ENCODE measurements at places on chromosomes 13 and 19. TPM values are rescaled to one million over a fixed set of nuclear protein-coding genes. Genes with fewer than 3 reads are reported as not detected.

GRCh38 chr13:112226320-112227002, 149.7 kb upstream of the SPACA7 start:
- no peak for DNase-seq

- DNase-seq = no peak
These were observed 86.2 kb downstream of the IRS2 start for GRCh38 chr13:109700176-109700575.

DNA sequence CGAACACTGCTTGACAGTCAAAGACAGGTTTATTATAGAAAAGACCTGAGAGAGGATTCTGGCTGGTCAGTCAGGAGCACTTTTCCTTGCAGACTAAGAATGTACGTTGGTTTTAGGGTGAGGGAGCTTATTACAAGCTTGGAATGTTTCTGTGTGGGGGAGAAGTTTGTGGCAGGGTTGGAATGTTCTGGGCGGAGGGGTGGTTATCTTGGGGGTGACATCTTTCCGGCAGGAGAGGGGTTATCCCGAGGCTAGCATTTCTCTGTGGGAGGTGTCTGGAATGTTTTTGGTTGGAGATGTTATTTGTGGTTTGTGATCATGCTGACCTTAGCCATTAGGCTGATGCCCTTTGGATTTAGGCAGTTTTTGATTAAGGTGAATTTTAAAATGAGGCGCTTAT, 61.8 kb downstream of the ZNF136 start:
- DNase-seq = no peak

DNA sequence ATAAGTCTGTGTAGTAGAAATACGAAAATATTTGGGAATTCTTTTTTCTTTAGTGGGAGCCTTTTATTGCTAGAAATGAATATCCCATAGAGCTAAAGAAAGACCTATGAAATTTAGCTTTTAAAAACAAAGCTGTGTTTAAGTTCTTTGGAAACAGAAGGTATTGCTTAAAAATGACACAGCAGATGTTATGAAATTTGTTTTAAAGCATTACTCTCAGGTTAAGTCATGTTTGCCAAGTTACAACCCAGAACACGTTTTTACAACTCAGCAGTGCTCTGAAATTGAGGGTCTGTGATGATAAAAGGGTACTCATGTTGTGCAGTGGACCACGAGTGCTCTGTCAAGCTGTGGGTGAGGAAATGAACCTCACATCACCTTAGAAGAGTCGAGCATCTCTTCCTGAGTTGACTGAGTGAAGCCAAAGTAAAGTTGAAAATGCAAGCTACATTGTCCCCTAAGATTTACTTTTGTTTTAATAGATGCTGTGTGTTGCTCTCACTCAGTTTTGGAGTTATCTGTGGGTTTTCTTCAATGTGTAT, 161.1 kb downstream of the SHISA2 start:
- no peak for DNase-seq

- no peak for DNase-seq
These were observed 222.8 kb downstream of the NDFIP2 start for GRCh38 chr13:79703772-79704171.

DNA sequence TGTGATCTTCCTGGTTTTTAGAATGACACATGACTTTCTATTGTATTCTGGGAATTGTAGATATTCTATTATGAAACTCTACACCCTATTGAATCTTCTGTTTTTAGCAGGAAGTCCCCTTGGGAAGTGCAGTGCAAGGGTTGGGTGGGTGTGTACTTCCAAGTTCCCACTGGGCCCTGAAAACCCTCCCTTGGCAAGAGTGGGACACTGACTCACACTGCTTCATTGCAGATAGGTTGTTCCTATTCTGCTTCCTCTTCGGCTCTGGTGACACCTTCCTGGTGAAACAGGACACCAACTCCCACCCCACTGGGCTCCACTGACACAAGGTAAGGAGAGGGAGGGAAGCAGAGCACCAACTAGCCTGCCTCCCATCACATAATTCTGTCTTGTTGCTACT, 121.8 kb downstream of the KCTD12 start:
- no peak for DNase-seq

GRCh38 chr13:28942906-28943305, 122.8 kb downstream of the MTUS2 start:
- no peak for DNase-seq

DNA sequence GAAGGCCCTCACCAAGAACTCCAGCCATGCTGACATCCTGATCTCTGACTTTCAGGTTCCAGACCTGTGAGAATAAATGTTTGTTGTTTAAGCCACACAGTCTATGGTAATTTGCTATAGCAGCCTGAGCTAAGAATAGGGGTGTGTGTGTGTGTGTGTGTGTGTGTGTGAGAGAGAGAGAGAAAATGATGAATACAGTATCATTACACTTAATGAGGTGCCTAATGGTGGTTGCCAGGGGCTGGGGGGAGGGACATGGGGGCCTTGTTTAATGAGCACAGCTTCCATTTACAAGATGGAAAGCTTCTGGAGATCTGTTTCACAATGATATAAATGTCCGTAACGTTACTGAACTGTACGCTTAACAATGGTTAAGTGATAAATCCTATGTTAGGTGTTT, 53.8 kb upstream of the LATS2 start:
- DNase-seq = no peak

DNA sequence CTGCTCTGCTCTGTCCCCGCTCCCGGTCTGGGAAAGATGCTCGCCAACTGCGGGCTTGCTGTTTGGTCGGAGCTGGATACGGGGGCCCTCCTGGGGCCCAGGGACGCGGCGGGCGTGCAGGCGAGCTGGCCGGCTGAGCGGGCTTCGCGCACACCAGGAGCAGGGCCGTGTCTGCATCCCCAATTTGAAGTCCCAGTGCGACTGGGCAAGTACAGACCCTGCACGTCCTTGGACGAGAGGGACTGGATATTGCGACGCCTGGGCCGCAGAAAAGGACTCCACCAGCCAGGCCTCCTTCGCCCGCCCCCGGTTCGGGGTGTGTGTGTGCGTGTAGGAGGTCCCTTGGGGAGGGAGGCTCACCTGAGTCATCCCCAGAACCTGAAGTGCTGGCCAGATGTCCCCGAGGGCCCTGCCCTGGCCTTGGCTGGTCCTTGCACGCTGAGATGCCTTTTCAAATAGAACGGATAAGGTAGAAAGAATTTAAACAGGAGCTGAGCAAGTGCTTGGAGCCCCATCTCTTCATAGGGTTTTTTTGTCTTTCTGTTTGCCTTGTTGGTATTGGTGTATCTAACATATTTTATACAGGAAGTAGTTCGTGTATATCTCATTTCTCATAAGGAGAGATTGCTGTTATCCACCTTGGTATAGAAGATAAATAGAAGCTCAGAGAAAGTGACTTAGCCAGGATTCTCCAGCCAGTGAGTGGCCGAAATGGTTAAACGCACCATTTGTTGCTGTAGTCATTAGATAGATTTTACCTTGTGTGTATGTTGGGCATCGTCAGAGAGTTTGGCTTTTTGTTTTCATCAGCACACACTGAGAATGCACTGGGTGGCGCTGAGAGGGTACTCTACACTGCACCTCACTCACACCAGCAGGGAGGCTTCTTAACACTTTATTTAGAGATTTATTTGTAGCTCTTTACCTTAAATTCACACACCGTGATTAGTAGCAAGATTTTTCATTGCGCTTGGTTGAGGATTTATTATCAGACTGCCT, 1.1 kb downstream of the NAXD start:
- DNase-seq = peak; percentile 26

DNA sequence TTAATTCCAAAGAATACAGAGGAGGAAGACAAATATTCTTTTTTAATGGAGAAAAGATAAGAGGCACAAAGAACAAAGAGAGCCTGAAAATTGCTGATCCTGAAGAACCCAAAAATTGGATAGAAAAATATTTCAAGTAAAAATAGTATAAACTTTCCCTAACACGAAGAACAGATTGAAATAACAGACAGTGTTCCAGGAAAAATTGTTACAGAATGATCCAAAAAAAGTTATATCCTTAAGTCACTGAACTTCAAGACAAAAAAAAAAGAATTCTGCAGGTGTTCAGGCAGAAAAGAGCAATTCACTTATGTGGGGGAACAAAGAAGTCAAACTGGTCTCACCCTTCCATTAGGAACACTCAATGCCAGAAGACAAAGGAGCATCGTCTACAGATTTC, 160.2 kb downstream of the KLF12 start:
- DNase-seq = no peak

- peak; percentile 47 for DNase-seq
These were observed 22.8 kb upstream of the CEACAM20 start for GRCh38 chr19:44552324-44552723.

DNA sequence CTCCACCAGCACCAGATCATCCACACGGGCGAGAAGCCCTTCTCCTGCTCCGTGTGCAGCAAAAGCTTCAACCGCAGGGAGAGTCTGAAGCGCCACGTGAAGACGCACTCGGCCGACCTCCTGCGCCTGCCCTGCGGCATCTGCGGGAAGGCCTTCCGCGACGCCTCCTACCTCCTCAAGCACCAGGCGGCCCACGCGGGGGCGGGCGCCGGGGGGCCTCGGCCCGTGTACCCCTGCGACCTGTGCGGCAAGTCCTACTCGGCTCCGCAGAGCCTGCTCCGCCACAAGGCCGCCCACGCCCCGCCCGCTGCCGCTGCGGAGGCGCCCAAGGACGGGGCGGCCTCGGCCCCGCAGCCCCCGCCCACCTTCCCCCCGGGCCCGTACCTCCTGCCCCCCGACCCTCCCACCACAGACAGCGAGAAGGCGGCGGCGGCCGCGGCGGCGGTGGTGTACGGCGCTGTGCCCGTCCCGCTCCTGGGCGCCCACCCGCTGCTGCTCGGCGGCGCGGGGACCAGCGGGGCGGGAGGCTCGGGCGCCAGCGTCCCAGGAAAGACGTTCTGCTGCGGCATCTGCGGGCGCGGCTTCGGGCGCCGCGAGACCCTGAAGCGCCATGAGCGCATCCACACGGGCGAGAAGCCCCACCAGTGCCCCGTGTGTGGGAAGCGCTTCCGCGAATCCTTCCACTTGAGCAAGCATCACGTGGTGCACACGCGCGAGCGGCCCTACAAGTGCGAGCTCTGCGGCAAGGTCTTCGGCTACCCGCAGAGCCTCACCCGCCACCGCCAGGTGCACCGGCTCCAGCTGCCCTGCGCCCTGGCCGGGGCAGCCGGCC, 9.4 kb downstream of the ZNF784 start:
- no peak for DNase-seq

- no peak for DNase-seq
These were observed 515 bp upstream of the ATXN8OS start for GRCh38 chr13:70107125-70107497.

DNA sequence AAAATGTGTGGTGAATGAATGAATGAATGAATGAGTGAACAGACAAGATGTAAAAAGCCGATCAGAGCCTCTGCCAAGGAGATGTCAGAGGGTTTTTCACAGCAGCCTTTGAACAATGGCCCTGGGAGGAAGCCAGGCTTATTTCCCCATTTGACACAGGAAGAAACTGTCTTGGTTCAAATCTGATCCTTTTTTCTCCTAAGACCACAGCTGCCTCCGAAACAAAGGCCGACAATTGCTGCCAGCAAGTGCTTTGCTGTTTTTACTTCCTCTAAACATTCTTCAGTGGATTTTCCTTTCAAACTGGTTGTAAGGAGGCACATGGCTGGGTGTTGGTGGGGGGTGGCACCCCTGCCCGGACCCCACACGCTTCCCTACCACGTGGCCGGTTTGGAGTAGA, 44.2 kb upstream of the HOMER3 start:
- no peak for DNase-seq

DNA sequence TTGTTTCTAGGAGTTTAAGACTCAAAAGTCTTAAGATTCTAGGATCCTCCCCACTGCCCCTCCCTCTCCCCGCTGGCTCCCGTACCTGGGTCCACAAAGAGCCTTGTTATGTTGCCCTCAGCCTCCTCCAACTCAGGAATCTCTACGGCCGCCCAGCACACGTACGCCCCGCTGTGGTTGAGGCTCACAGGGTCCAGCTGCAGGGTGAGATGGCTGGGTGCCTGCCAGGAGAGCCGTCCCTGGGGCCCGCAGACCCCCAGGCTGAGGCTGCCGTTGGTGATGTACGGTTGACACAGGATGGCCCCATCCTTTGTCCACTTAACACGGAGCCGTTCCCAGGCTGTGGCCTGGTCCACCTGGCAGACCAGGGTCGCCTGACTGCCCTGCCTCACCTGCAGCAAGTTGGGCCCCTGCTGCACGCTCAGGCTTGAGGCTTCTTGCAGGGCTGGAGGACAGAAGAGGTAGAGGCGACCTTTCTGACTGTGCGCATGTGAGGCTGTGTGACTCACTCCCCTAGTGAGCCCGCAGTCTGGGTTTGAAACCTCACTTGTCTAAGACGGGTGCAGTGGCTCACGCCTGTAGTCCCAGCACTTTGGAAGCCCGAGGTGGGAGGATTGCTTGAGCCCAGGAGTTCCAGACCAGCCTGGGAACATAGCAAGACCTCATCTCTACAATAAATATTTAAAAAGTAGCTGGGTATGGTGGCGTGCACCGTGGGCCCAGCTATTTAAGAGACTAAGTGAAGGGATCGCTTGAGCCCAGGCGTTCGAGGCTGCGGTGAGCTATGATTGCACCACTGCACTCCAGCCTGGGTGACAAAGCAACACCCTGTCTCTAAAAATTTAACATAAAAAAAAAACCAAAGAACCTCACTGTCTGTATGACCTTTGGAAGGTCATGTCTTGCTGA, 4.0 kb downstream of the TMIGD2 start:
- DNase-seq = peak; percentile 35

GRCh38 chr19:49788857-49789256, 22.1 kb downstream of the AP2A1 start:
- DNase-seq = no peak

GRCh38 chr13:59641817-59642216, 521.9 kb downstream of the DIAPH3 start:
- no peak for DNase-seq

GRCh38 chr13:47932950-47933923, 67.8 kb downstream of the SUCLA2 start:
- peak; percentile 76 for DNase-seq

- DNase-seq = no peak
These were observed 24.1 kb downstream of the SHANK1 start for GRCh38 chr19:50695251-50696093.

DNA sequence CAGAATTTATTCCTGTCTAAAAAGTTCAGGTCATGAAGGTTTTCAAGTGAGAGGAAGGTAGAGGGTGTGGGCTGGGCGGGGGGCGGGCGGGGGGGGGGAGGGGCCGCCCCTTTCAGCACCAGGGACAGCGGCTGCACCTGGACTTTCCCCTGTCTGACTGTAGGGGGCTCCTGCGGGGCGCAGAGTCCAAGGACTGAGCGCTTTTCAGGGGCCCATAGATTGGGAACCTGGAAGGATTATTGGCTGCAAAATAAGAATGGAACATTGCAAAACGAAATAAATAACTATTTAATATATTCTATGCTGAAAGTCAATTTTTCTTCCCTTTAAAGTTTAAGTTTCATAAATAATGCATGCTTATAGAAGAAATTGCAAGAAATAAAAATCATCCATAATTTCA, 8.9 kb upstream of the CYP4F3 start:
- peak; percentile 27 for DNase-seq

The CKAP2 gene
- 72.3 TPM for total RNA-seq

The ZNF681 gene
- total RNA-seq = not detected

The SULT2A1 gene
- total RNA-seq = 253 TPM

The SEMA6B gene
- total RNA-seq = 37.0 TPM

The CD33 gene
- not detected for total RNA-seq

The OR7C1 gene
- not detected for total RNA-seq

The AZU1 gene
- total RNA-seq = not detected

The KLK14 gene
- not detected for total RNA-seq

The TBC1D17 gene
- total RNA-seq = 9.7 TPM

The CEACAM16 gene
- not detected for total RNA-seq

The GPC6 gene
- 33.9 TPM for total RNA-seq
